ENCODE measurements at places on chromosomes 3 and 15.

DNA sequence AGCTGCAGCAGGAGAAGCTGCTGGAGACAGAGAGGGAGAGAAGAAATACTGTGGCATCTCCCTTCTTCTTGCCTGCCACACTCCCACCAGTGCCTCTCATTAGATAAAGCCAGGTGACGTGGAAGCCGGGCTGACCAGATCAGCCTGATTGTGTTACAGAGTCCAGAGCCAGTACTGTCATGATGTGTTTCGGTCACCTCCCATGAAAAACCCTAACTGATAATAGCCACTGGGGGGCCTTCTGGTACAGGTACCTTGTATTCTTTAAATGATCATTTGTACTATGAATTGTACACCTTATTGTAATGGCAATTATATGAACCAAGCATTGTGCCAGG lies 125.8 kb upstream of the TMEM108 start:
- DNase-seq = no peak

DNA sequence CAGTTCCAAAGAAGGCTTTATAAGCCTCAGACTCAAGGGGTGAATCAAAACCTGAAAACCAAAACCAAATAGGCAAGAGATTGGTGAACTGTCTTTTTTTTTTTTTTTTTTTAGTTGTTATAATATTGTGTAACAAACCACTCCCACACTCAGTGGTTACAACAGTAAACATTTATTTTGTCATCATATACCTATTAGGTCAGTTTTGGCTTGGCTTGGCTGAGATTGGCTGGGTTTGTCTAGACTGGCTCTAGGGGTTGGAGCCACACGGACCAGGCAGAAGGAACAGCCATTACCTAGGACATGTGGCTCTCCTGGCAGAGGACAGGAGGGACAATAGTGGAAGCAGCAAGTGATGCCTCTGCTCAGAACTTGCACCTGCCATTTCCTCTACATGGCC lies 26.4 kb upstream of the RYR3 start:
- DNase-seq = no peak

DNA sequence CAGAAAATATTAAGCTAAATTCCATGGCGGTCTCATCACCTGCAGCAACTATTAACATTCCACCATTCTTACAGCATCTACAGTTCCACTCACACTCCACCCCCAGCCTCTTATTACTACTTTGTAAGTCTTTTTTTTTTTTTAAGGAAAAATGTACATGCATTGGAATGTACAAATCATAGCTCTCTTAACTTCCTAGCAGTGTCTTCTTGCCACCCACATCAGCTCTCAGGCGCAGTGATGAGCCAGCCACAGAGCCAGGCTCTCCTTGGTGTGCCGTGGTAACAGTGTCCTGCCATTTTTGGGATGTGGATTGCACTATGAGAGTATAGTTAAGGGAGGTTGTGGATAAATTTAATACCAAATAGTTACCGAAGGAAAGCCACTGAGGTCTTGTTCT lies 17.8 kb downstream of the ABHD17C start:
- no peak for DNase-seq

DNA sequence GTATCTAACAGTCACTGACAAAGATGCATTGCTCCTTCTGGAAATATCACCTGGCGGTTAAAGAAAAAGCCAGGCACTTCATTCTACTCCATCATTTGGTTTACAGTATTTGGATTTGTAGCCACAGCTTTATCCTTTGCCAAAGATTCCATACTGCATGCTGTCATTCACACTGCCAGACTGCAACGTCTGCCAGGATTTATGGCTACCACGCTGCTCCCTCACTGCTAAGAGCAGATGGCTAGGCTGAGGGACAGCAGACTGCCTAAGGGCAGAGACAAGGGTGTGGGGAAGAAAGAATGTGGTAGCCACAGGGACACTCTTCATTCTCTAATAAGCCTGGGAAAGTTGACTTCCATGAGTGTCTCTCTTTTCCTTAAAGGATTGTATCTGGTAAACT lies 1047.0 kb downstream of the TUSC7 start:
- no peak for DNase-seq

GRCh38 chr3:175655351-175655750 lies 796.2 kb downstream of the NAALADL2 start:
- no peak for DNase-seq

DNA sequence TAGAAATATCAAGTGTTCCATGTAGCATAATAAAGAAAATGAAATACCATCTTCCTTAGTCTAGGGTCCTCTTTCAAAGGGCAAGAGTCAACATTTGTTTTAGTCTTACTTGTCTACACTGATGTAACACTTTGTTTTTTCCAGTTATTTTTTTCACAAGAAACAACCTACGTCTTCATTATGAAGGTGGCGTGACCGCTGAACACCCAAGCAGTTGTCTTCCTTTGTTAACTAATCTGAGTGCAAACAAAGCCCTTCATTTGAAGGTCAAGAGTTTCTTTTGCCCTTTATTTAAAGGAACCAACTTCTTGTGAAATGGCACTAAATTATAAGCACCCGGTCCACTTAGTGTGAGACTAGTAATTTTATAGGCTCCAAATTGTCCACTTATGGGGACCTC lies 73.2 kb downstream of the CD47 start:
- DNase-seq = no peak

DNA sequence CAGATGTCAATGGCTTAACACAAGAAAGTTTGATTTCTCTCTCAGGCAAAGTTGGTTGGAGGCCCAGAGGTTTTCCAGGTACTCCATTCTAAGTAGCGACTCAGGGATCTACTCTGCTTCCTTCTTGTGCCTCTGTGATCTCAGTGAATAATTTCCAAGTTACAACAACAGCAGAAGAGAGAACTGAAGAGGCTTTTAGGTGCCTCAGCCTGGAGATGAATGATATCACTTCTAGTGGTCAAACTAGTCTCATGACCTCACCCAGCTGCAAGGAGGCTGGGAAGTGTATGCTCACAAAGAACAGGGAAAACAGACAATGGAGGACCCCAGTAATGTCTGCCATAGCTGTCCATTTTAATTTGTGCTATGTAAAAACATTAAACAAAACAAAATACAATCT lies 4.6 kb upstream of the PRICKLE2 start:
- no peak for DNase-seq

DNA sequence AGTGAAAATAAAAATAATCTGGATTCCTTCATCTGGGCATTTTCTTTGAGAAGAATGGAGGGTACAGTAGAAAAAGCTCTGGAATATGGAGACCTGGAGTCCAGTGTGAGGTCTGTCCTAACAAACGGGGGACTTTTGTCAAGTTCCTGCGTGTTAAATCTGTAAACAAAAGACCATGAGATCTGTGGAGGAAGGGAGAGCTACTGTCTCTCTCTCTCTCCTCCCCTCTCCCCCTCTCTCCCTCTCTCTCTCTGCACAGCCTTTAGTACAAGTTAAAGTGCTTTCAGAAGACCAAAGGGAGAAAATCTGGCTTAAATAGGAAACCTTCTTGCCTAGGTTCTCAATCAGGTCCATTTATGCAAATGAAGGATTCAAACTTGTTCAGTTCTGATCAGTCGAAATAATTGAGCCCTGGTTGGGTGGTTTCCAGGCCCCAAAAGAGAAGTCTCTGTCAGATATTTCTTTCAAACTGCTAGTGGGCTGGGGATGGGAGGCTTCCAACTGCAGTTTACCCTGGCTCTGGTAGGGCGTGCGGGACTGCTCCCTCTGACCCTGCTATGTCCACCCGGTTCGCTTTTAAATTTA lies 103.7 kb downstream of the SV2B start:
- no peak for DNase-seq

- no peak for DNase-seq
These were observed 22.7 kb upstream of the ZNF639 start for GRCh38 chr3:179299999-179300613.

GRCh38 chr15:84840741-84841429 lies 23.7 kb downstream of the ALPK3 start:
- DNase-seq = no peak

DNA sequence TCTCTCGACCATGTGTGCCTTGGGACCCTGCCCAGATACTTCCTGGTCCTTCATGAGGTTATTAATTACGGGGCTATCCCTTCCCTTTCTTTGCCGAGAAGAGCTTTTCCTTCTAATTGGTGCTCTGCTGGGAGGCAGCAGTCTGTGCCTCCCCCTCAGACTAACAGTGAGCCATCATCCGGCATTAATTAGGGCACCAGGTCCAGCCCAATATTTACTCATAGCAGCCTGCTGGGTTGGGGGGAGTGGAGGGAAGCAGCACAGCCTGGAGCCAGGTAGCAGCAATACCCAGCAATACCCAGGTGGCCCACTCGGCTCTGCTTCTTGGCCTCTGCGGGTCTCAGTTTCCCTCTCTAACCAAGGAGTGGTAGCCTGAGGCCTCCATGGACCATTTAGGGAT lies 20.1 kb downstream of the CACNA2D2 start:
- DNase-seq = no peak

DNA sequence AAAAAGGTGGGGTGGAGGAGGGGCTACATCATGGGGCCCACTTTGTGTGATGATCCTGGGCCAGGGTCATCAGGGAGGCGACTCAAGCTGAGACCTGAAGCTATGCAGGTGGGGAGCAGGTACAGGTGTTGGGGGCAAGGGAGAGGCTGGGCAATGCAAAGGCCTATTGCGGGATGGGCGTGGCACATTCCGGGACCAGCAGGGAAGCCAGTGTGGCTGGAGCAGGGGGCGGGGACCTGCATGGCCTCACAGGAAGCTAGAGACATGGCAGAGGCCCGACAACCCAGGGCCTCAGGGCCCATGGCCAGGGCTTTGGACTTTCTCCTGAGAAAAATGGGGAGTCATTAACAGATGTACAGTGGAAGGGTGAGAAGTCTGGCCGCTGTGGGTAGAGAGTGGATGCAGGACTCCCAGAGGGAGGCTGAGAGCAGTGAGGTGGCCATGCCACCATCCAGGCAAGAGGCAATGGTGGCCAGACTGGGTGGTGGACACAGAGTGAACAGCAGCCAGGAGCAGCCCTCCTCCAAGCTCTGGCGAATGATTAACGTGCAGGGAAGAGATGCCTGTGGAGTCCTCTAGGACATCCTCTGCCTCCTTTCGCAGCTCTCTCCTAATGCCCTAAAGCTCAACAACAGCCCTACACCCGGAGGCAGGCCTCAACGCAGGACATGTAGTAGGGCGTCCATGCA lies 122.6 kb upstream of the ATP2B2 start:
- no peak for DNase-seq

GRCh38 chr15:74783072-74783807 lies 1.4 kb downstream of the CSK start:
- DNase-seq = no peak

DNA sequence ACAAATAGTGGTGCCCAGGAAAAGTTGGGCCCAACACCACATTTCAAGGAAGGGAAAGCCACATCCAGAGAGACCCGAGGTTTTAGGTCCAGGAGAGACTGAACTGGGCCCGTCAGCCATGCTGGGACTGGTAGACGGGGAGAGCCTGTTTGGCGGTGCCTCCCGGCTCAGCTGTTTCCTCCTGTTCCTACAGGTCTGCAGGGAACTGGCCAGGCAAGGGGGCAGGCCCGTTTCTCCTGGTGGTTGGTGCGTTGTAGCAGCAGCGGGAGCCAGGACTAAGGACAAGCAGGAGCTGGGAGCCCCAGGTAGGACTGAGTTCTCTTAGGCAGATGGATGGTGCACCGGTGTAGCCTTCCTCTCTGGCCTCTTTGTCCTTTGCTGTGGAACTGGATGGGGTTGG lies 3.9 kb downstream of the PRKCD start:
- no peak for DNase-seq

GRCh38 chr3:65902304-65902793 lies 136.4 kb downstream of the MAGI1 start:
- no peak for DNase-seq

- DNase-seq = no peak
These were observed 9.9 kb downstream of the ARL6IP5 start for GRCh38 chr3:69094467-69095205.

DNA sequence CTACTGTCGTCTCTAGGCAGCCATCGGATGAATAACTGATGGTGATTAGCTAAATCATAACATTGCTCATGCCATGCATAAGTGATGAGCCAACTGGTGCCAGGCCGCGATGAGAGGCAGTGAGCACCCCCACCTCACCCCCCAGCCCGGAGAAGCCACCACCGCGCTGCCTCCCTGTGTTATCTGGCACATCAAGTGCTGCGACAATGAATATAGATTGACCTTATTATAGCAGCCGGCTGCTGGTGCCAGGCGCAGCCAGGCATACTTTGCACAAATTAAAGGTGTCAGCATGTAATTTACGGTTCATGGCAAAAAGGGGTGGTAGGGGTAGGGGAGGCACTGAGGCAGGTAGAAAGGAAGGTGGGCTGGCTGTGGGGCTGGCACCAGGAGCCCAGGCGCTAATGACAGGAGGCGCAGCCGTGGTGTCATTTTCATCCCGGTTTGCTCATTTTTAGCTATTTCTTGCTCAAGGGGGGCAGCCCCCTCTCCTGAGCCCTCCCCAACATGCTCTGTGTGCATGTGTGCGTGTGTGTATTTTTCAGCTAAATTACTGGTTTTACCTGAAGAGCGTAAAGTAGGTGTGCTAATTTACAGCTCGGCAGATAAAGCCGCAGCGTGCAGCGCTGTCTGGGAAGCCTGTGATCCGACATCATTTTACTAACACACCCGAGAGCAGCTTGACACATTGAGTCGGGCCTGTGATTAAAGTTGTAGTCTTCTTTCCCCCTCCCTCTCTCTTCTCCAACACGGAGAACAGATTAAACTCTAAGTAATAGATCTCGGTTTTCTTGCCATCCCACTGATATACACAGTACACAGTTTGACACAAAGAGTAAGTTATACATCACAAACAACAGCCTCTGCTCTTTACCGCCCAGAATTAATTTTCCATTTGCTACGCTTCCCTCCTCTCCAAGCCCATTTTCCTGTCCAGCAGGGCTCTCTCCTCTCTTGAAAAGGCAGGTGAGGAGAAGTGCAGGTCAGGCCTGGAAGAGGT lies 212.3 kb downstream of the RPLP1 start:
- no peak for DNase-seq

DNA sequence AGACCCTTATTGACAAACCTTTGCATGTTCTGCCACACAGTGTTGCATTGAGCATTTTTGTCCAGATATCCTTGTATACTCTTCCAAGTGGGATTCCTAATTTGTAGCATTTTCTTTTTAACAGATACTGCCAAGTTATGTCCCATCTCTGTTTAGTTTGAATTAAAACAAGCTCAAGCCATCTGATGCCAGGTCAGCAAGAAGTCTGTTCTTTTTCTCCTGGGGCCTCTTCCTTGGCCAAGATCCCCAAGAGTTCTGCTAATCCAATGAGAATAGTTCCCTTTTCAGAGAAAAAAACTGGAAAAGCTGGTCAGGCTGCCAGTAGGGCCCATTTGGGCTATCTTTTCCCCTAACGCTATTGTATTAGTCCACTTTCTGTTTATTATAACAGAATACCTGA lies 29.8 kb downstream of the GLDN start:
- DNase-seq = no peak
